ENCODE measurements at places on chromosomes 16 and 17.
A peak's percentile ranks its signal among the peaks of the same experiment; 100 is the strongest.

- no peak for DNase-seq
Observed at GRCh38 chr16:56415875-56416274, 9.5 kb downstream of the AMFR start.

DNA sequence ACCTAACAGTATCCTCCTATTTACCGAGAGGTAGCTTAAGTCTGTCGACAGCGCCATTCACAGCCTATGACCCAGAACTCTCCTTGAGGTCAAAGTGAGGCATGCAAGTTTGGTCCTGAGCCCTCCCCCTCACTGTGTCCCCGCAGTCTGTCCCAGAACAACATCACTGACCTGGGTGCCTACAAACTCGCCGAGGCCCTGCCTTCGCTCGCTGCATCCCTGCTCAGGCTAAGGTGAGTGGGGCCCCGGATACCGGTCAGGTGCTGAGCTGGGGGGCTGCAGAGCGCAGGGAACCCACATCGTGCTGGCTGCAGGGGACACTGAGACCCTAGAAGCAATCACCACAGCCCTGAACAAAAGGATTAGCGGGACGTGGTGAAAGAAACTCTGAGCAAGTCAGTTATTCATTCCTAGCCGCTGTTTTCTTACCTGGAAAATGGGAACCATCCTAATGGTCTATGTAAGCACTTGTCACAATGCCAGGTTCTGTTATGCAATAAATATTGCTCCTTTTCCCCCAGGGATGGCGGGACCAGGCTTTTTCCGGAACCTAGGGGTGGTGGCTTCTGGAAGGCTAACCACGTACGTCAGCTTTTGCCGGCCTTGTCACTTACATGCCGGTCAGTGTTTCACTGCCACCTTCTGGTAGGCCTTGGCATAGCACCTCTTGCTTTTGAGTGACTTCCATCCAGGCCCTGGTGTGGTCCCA is 23.8 kb downstream of the DEXI start:
- peak; percentile 92 for DNase-seq

DNA sequence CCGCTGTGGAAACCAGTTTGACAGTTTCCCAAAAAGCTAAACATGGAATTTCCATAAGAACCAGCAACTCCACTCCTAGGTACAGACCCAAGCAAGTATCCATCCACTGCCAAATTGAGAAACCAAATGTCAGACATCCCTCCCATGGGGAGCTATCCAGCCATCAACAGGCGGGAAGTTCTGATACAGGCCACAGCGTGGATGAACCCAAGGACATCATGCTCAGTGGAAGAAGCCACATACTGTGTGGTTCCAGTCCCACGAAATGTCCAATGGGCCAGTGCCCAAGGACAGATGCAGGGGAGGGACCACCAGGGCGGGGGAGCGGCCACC is 12.6 kb upstream of the BAIAP2 start:
- DNase-seq = no peak

- DNase-seq = no peak
Observed at GRCh38 chr17:81053041-81053970, 18.4 kb downstream of the BAIAP2 start.

DNA sequence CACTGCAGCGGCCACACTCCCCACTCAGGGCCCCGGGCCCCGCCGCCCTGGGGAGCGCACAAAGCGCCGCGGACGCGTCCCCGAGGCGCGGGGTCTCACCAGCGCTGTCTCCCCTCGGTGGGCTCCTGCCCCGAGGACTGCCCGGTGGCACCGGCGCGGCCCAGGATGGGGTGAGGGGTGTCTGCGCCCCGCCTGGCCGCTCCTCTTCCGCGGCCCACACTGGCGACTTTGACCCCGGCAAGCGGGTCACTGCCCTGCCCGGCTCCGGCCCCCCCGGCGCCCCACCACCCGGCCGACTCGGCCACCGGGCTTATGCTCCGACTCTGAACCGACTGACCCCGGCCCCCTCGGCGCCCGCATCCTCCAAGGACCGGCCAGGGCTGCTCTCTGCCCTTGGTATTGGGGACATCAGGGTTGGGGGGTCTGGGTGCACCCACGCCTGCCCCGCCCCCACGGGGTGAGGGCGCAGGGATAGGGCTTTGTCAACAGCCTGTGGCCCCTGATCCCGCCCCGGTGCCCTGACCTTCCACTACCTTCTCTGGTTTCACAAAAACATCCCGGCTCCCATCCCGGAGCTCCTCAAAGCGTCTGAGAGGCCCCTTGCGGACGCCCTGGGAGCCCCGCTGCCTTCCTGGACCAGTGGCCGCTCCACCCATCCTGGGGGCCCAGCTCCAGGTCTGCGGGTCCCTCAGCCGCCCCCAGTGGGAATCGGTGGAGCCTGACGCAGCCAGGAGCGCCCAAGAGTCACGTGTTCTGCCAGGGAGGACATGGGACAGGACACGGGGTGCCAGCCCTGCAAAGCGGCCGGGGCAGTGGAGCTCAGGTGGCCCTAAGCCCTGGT is 829 bp downstream of the GCGR start:
- no peak for DNase-seq

DNA sequence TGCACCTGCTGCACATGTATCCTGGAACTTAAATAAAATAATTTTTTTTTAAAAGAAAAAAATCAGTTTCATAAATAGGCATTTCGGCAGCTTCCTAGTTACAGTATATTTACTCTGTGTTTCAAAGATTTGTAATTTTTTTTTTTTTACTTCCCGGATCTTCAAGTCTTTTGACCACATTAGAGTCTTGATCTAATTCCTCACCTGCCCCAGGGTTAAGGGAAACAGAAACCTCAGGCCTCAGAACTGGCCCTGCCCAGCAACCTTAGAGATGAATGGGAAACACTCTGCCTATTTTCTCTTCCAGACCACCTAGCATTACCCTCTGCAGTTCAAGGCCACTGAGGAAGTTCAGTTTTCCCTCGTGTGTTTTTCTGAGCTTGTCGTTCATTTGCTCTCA is 304.0 kb downstream of the MAF start:
- DNase-seq = no peak

DNA sequence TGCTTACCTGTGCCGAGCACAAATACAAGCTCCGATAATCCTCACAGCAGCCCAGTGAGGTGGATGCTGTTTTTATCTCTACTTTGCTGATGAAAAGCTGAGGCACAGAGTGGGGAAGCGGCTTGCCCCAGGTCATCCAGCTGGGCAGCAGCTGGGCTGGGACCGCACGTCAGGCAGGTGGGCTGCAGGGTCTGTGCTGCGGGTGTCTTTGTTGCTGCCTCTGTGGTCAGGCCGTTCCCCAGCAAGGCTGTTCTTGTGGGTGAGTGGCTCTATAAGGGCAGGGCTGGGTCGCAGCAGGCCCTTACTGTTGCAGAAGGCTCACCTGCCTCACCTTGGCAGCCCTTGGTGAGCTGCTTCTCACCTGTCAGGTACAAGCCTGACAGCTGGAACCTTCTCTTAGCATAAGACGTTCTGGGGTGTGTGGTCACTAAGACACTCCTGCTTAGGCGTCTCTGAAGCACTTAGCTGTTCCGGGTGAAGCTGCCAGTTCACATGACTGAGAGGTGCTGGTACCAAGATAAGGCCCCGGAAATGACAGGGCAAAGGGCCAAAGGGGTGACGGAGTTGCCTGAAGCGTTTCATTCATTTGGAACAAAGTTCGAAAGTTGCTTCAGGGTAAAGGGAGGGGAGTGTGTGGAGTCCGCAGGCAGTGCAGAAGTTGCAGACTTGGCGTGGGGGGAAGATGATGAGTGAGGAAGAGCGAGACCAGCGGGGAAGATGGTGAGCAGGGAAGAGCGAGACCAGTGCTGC is 17.4 kb downstream of the IRF8 start:
- DNase-seq = no peak

GRCh38 chr17:1197379-1197778 is 17.6 kb upstream of the ABR start:
- no peak for DNase-seq

DNA sequence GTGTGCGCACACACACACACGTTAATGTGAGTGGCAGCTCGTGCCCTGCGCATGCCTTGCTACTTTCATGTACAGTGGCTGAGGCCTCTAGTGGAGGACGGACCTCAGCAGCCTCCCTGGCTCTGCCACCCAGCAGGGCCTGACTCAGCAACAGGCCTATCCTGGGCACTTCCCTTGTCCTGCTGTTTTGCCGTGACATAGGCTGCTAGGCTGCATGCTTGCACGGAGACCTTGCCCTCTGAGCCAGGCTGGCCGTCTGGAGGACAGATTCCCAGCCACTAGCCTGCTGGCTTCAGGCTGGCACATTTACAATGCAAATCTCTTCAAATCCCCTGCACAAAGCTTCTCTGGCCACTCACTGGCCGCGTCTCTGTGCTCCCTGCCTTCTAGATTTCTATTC is 9.5 kb downstream of the RNF213 start:
- DNase-seq = peak; percentile 76

DNA sequence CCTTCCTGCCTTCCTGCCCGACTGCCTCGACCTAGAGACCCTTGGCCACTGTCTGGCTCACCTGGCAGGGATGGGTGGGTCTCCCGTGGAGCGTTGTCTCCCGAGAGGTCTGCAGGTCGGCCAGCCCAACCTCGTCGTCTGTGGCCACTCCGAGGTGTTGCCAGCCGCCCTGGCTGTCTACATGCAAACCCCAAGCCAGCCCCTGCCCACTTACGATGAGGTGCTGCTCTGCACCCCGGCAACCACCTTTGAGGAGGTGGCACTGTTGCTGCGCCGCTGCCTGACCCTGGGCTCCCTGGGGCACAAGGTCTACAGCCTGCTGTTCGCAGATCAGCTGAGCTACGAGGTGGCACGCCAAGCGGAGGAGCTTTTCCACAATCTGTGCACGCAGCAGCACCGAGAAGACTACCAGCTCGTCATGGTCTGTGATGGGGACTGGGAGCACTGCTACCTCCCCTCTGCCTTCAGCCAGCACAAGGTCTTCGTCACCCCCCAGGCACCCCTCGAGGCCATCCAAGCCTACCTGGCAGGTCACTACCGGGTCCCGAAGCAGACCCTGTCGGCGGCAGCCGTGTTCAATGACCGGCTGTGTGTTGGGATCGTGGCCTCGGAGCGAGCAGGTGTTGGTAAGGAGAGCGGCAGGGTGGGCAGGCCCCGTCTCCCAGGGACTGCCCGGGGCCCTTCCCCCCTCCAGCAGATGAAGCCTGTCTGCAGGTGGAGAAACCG is 75.1 kb upstream of the ENDOV start:
- no peak for DNase-seq

- peak; percentile 50 for DNase-seq
Observed at GRCh38 chr16:14628806-14629611, 1.1 kb downstream of the PARN start.

DNA sequence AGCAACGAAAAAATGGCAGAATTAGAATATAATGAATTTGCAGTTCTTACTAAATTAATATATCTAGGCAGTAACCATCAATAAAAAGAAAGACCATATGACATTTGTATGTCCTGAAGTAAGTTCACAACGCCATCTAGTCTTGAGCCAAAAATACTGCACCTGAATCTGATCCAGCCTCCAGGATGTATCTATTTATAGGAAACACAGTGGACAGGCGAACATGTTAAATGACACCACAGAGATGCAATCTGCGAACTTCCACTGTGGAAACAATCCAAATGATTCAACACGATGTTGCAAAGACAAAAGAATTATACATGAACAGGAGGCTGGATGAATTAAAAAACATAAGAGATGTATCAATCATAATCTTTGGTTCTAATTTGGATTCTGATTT is 197.6 kb downstream of the CDH13 start:
- no peak for DNase-seq

GRCh38 chr16:79612207-79612606 is 11.7 kb upstream of the MAF start:
- no peak for DNase-seq

- no peak for DNase-seq
Observed at GRCh38 chr17:78224231-78225087, 7.0 kb upstream of the TMEM235 start.

DNA sequence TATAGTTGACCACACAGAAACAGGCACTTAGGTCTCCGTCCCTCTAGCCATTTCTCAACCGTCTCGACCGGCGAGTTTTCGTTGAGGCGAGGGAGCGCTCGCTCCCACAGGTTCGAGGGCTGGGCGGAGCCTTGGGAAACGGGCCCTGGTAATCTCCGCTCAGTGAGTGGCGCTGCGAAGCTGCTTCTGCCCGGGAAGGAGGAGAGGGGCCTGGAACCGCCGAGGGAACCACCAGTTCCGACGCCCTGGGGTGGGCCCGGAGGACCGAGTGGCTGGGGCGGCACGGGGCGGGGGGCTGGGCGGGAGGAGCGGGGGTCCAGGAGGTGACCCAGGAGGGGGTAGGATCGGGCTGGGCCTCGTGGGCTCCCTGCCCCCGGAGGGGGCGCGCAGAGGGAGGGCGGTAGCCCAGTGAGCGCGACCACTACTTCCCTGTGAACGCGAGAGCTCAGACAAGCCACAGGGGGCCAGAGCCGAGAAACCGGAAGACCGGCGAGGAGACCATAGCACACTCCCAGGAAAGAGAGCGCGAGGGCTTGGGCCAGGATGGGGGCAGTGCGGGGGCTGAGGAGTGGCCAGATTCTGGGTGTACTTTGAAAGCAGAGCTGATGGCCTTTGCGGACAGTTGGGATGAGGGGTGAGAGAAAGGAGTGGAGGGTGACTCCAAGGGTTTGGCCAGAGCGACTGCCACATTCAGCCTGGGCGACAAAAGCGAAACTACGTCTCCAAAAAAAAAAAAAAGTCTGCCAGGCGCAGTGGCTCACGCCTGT is 29.9 kb upstream of the ARL4D start:
- peak; percentile 89 for DNase-seq

DNA sequence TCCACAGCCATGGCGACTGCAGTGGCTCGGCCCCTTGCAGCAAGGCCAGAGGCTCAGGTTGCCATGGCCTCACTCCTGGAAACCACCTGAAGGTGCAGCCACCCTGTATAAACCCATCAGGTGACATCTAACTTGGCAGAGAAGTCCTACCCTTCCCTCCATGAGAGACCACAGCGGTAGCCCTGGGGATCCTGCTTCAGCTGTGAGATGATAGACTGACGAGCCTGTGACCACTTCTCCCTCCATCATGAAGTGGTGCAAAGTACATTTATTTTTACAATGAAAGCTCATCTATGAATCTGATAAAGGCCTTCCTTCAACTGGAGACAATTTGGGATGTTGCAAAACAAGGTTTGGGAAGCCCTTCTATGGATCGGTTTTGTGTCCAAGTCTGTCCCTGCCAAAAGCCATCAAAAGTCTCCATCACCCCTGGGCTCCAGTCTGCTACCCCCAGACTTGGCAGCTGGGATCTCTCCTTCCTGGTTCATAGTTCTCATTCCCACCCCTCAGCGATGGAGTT is 1.8 kb downstream of the ZACN start:
- no peak for DNase-seq

- no peak for DNase-seq
Observed at GRCh38 chr17:20995873-20996723, 46.7 kb downstream of the USP22 start.

GRCh38 chr16:88508376-88508867 is 55.3 kb downstream of the ZFPM1 start:
- DNase-seq = no peak

GRCh38 chr16:2825049-2825742 is 4.9 kb upstream of the ZG16B start:
- DNase-seq = no peak

DNA sequence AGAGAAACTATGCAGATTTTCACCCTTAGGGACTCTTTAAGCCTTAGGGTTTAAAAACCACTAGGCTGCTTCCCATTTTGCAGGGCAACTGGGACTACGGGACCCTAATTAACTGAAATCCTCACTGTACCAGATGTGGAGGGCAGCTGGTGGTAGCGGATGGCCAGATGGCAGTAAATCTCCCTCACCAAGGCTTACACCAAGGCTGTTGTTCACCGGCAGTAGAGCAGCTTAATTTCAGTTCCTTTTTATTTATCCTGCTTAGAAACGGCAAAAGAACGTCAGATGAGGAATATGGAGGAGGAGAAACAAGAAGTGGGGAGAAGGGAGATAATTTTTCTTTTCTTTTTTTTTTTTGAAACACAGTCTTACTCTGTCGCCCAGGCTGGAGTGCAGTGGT is 6.5 kb downstream of the ABHD15 start:
- DNase-seq = no peak

Data from ecto neural progenitor cell (in vitro differentiated cells).